ENCODE measurements at places on chromosomes 5 and 9.

DNA sequence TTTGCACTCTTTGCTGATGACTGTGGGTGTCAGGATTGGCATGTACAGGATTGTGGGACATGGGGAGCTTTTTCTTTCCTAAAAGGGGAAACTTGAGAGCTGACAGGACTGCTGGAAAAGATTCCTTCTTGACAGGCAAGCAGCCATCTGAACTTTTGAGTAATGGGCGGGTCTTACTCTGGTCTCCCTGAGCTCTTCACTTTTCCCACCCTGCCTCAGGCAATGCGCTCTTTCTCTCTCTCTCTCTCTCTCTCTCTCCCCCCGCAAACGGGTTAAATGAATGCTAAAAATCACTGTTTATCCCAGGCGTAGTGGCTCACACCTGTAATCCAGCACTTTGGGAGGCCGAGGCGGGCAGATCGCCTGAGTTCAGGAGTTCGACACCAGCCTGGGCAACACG is 37.1 kb upstream of the F2RL1 start:
- no peak for DNase-seq

- DNase-seq, result no peak
Observed at GRCh38 chr9:22060831-22061383, 51.8 kb upstream of the CDKN2B start.

GRCh38 chr5:10126900-10127299 is 122.8 kb downstream of the ATPSCKMT start:
- DNase-seq, result no peak

GRCh38 chr5:60334281-60334713 is 365.7 kb downstream of the DEPDC1B start:
- DNase-seq, result no peak

GRCh38 chr5:164302533-164303235 is 797.3 kb downstream of the MAT2B start:
- no peak for DNase-seq

DNA sequence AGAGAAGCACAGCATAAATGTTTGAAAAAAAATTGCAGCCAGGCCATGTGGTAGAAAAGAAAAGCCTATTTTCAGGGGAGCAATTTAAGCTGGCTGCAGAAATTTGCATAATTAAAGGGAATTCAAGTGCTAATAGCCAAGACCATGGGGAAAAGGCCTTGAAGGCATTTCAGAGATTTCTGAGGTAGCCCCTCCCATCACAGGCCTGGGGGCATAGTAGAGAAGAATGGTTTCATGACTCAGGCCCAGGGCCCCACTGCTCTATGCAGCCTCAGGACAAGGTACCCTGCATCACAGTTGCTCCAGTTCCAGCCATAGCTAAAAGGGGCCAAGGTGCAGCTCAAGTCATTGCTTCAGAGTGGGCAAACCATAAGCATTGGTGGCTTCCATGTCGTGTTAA is 1416.0 kb downstream of the EFNA5 start:
- no peak for DNase-seq

GRCh38 chr9:94672811-94673487 is 33.6 kb upstream of the FBP1 start:
- DNase-seq, result no peak

DNA sequence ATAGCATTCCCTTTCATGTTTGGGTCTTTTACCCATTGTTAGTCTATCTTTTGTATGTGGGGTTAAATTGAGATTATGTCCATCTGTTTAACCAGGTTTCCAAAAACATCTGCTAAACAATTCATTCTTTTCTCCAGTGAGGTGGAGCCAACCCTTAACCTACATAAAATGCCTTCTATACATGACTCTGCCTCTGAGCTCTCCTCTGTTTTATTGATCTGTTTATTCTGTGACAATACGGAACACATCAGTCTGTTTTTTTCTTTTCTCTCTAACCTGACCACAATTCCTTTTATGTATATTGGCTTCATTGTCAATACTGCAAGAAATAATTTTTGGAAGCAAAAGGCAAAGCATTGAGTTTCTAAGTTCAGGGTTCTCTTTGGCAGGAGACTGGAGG is 9.9 kb upstream of the ARL15 start:
- DNase-seq, result no peak

DNA sequence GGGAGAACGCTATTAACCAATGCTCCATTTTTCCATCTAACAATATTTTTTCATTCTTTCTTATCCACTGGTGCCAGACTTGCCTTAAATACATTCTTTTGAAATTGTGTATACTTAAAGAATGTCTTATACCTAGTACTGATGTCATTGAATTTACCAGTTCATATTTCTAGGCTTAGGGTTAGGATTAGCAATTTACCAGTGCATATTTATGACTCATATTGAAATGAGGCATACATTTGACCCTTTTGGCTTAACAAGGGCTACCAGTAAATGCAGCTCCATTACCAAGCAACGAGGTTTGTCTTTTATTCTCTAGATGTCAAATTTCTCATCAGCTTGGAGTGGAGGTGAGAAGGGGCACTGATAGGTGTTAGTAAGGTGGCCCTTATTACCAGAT is 89.5 kb downstream of the CDH9 start:
- DNase-seq, result no peak

DNA sequence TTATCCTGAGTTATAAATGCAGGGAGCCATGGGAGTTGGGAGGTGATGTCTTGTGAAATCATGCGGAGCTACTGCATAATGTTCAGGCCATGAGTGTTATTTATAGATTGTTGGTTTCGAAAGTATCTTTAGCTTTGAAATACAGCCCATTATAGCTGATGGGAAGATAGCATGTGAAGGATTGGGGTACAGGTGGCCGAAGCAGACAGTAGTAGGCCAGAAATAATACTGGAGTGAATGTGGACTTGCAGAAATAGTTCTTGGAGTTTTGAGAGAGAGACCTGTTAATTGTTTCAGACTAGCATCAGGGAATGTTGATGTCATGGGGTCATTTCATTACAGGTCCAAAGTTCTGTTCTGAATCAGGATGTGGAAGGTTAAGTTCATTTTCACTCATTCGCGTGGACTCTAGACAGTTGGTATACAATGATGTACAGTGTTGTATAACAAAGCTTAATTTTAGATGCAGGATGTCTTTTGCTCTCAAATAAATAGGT is 3.8 kb downstream of the ATP6V1G1 start:
- DNase-seq, result no peak

- DNase-seq, result no peak
Observed at GRCh38 chr9:84238652-84239051, 101.9 kb downstream of the SLC28A3 start.

DNA sequence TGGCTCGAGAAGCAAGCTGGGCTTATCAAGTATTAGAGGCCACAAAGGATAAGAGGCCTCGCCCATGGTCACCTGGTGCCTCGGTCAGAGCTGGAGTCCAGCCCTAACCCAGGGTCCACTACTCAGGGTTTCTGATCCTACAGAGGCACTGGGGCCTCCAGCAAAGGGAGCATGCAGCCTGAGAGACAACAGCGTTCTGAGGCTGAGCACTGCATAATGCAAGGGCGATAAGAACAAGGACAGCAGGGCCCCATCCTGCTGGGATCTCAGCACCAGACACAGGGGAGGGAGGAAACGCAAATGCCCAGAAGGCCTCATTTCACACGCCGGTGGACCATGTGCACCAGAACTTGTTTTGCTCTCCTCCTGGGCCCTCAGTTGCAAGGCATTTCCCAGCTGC is 63.0 kb downstream of the C5orf15 start:
- no peak for DNase-seq

- no peak for DNase-seq
Observed at GRCh38 chr5:50978924-50979323, 312.5 kb downstream of the PARP8 start.

- DNase-seq, result no peak
Observed at GRCh38 chr9:27441741-27442070, 82.4 kb upstream of the IFNK start.

DNA sequence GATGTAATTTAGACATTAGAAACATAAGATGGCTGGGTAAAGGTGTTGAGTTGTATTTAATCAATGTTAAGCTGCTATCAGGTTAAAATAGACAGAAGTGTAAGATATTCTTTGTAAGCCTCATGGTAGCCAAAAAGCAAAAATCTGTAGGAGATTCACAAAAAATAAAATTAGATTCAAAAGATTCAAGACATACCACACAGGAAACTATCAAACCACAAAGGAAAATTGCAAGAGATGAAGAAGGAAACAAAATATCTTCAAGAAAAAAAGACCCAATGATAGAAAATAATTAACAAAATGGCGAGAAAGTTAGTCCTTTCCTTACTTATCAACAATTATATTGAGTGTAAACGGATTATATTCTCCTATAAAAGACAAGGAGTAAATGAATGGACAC is 15.3 kb downstream of the XRCC4 start:
- no peak for DNase-seq

- DNase-seq, result no peak
Observed at GRCh38 chr5:176619569-176620332, 9.8 kb upstream of the GPRIN1 start.

GRCh38 chr5:151281001-151281639 is 22.4 kb downstream of the SLC36A3 start:
- no peak for DNase-seq

- no peak for DNase-seq
Observed at GRCh38 chr5:136106351-136107031, 26.2 kb upstream of the SMAD5 start.

DNA sequence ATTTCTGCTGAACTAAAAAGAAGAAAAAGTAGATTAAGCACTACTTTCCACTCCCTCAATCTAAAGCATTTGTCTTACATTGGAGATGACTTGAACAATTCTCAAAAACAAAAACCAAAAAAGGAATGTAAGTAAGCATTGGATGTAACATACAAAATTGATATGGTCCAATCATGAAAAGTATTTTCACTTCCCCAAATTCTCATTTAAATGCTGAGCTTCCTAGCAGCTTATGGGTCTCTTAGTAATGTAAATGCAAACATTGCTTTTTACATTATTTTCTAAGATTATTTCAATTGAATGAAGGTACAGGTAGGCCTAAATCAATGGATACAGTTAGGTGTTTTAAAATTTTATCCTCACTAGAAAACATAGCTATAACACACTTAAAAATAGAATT is 20.0 kb downstream of the ANKH start:
- DNase-seq, result no peak
